Cortex of kidney (tissue), 1 donor: ENCODE measurements at places on chromosomes 1 and 21.

- no peak for DNase-seq
Observed at GRCh38 chr21:41742073-41742875, 24.6 kb downstream of the RIPK4 start.

DNA sequence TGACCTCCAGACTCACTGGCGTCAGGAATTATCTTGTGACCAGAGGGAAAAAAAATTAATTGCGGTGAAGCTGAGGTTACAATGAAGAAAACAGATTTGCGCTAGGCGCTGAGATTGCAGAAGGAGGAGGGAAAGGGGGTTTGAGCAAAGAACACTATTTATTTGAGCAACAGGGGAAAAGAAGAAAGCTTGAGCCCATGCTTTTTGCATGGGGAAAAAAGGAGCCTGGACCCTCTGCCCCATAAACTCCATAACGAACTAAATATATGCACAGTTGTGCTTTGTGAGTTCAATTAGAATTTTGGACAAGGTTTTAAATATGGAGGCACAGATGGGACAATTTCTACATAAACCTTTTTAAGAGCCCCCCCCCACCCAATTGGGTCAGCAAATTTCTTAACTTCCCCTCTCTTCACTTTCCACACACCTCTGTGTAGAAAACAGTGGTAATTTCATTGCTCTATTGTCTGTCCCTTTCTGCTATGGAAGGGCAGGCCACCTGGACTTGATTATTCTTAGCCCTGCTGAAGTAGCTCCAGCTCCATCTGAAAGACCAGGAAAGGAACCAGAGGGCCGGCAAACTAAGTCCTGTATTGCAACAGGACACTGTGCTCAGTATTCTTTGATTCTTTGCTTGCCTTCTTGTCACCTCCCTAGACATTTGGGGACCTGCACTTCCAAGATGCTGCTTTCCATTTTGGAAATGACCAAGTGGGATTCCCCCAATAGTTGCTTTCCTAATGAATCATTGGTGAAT is 862 bp upstream of the ID3 start:
- DNase-seq = no peak

GRCh38 chr1:24142546-24143534 is at the start of gene IL22RA1:
Gene IL22RA1 (minus strand): TSS chr1:24143140. CDS start chr1:24143082, 58 bp downstream.
- DNase-seq = no peak

GRCh38 chr21:15221799-15222386 is 157.1 kb upstream of the NRIP1 start:
- no peak for DNase-seq

- DNase-seq = no peak
Observed at GRCh38 chr1:241228339-241228738, 128.7 kb downstream of the RGS7 start.

GRCh38 chr1:201666102-201666501 is 127.2 kb downstream of the NAV1 start:
- no peak for DNase-seq

GRCh38 chr1:232718928-232719927 is 86.0 kb upstream of the MAP10 start:
- DNase-seq = no peak

- no peak for DNase-seq
Observed at GRCh38 chr1:32915766-32916706, 14.8 kb upstream of the TMEM54 start.
